ENCODE measurements at places on chromosomes 11 and 22. TPM values are rescaled to one million over a fixed set of nuclear protein-coding genes. Genes with fewer than 3 reads are reported as not detected.

GRCh38 chr11:114440971-114441763 lies 1.9 kb downstream of the REXO2 start:
- DNase-seq: no peak
- no peak overlapping the region for H3K4me3 ChIP-seq
- H3K4me1 ChIP-seq: peaks cover 11% of the 10 kb centered on the region
- H3K27me3 ChIP-seq: no peaks in the 10 kb centered on the region
- no peak overlapping the region for H3K27ac ChIP-seq

- H3K36me3 ChIP-seq: no peaks in the 10 kb centered on the region
- H3K27ac ChIP-seq: no peak overlapping the region
- no peaks in the 10 kb centered on the region for H3K27me3 ChIP-seq
- H3K4me3 ChIP-seq: no peak overlapping the region
- H3K4me1 ChIP-seq: peaks cover 6% of the 10 kb centered on the region
Measured at GRCh38 chr11:19627566-19627965, 85.1 kb upstream of the NAV2 start.

DNA sequence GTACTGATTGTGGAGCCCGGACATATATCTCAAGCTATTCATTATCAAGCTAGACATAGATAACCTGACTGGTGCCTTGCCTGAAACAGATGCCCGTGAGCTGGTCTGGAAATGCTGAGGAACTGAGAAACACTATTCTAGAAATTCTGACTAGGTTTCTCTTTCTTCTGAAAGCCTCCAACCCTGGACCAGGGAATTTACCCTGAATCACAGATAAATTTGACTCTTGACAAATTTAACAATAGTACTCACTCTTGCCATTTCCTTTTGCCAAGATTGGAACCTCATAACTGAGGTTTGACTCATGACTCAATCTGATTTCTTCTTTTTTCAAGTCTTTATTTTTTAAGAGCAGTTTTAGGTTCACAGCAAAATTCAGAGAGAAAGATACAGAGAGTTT lies 189.6 kb upstream of the SYN3 start:
- H3K27me3 ChIP-seq: no peaks in the 10 kb centered on the region
- no peak overlapping the region for H3K27ac ChIP-seq
- no peak overlapping the region for H3K4me3 ChIP-seq
- H3K36me3 ChIP-seq: no peaks in the 10 kb centered on the region
- no peak for DNase-seq

- H3K4me3 ChIP-seq: no peak overlapping the region
- DNase-seq: no peak
- H3K4me1 ChIP-seq: no peaks in the 10 kb centered on the region
- no peaks in the 10 kb centered on the region for H3K27me3 ChIP-seq
- no peaks in the 10 kb centered on the region for H3K36me3 ChIP-seq
Measured at GRCh38 chr11:78651923-78652842, 77.5 kb upstream of the NARS2 start.

DNA sequence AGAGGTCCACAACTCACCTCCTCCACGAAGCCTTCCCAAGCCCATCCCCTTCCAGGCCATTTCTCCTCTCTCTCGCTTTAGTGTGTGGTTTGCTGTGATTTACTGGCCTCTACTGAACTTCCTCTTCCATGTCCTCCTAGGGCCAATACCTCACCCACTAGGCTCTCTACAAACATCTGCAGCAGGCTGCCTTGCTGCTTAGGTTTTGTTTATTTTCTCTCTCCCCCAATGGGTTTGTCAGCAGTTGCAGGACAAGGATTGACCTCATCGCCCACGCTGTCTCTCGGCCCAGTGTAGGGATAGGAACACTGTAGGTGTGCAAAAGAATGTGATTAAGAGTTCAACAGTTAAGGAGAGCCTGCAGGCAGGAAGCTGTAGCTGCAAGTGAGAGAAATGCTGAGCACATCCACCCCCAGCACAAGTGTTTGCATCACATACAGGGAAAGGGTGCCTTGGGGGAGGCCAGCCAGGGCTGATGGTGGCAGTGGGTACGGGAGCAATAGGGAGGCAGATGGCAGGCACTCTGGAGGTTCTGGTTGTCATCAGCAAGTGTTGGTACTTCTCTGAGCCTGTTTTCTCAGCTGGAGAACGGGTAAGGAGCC lies 1.4 kb downstream of the PC start:
- DNase-seq: peak; percentile 25
- H3K27ac ChIP-seq: peak overlapping the region; percentile 72
- H3K4me3 ChIP-seq: no peak overlapping the region
- H3K27me3 ChIP-seq: no peaks in the 10 kb centered on the region

DNA sequence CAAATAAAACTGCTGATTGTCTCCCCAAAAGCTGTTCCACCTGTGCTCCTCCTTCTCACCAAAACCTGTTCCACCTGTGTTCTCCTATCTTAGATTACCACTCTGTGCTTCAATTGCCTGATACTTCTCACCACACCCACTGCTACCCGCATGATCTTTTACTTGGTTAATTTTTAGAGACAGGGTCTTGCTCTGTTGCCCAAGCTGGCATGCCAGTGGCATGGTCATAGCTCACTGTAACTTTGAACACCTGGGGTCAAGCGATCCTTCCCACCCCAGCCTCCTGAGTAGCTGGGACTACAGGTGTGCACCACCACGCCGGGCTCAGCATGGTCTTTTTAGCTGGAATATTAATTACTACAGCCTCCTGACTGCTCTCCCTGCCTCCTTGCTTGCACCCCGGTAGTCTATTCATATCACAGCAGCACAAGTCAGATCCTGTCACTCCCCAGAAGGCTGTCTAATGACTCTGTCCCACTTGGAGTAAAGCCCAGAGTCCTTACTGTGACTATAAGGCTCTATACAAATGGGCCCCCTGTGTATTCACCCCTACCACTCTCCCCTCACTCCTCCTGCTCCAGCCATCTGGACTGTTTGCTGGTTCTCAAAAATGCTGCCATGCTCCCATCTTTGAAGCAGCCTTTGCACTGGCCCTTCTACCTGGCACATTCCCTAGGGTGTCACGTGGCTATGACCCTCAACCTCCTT lies 3.5 kb downstream of the C11orf91 start:
- peaks cover 51% of the 10 kb centered on the region for H3K4me1 ChIP-seq
- H3K27ac ChIP-seq: no peak overlapping the region
- DNase-seq: no peak
- no peaks in the 10 kb centered on the region for H3K27me3 ChIP-seq
- H3K36me3 ChIP-seq: no peaks in the 10 kb centered on the region
- H3K4me3 ChIP-seq: no peak overlapping the region

DNA sequence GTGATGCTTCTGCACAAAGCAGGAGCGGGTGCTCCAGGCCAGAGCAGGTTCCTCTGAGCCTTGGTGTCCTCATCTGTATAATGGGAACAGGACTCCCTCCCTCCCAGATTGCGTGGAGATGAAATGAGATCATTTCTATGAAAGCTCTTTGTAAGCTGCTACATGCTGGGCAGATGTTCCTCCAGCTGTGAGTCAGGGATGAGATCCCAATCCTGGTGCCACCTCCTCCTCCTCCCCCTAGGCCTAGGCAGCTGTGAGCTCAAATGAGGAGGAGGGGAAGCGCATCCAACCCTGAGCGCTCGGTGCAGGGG lies 7.0 kb upstream of the CABP2 start:
- no peak for DNase-seq
- no peaks in the 10 kb centered on the region for H3K4me1 ChIP-seq
- no peaks in the 10 kb centered on the region for H3K27me3 ChIP-seq
- no peaks in the 10 kb centered on the region for H3K36me3 ChIP-seq
- no peak overlapping the region for H3K4me3 ChIP-seq

GRCh38 chr11:107593951-107594350 lies 3.0 kb downstream of the ELMOD1 start:
- H3K4me1 ChIP-seq: peaks cover 27% of the 10 kb centered on the region
- no peak overlapping the region for H3K27ac ChIP-seq
- no peaks in the 10 kb centered on the region for H3K27me3 ChIP-seq
- H3K36me3 ChIP-seq: no peaks in the 10 kb centered on the region
- H3K4me3 ChIP-seq: no peak overlapping the region
- DNase-seq: no peak

- no peaks in the 10 kb centered on the region for H3K27me3 ChIP-seq
- H3K36me3 ChIP-seq: peaks cover 33% of the 10 kb centered on the region
- no peak for DNase-seq
- no peak overlapping the region for H3K27ac ChIP-seq
- H3K4me1 ChIP-seq: peaks cover 22% of the 10 kb centered on the region
Measured at GRCh38 chr11:858762-859339, 16.2 kb downstream of the TSPAN4 start.

- no peak overlapping the region for H3K4me3 ChIP-seq
- no peaks in the 10 kb centered on the region for H3K36me3 ChIP-seq
- H3K27ac ChIP-seq: no peak overlapping the region
- no peak for DNase-seq
- H3K4me1 ChIP-seq: peaks cover 12% of the 10 kb centered on the region
Measured at GRCh38 chr11:100806296-100806695, 119.2 kb downstream of the ARHGAP42 start.

DNA sequence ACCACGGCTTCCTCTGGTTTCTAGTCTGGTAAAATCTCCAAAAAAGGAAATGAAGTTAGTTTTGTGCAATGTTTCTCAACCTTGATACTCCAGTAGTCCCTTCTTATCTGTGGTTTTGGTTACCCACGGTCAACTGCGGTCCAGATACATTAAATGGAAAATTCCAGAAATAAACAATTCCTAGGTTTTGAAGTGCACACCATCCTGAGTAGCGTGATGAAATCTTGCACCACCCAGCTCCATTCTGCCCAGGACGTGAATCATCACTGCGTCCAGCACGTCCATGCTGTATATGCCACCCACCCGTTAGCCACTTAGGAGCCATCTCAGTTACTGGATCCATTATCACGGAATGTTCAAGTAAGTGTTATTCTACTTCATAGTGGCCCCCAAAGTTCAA lies 117.0 kb downstream of the FBXO7 start:
- no peak overlapping the region for H3K4me3 ChIP-seq
- no peak for DNase-seq
- H3K4me1 ChIP-seq: peaks cover 5% of the 10 kb centered on the region
- no peaks in the 10 kb centered on the region for H3K27me3 ChIP-seq

- DNase-seq: no peak
- no peaks in the 10 kb centered on the region for H3K36me3 ChIP-seq
- H3K4me3 ChIP-seq: no peak overlapping the region
- H3K27ac ChIP-seq: no peak overlapping the region
Measured at GRCh38 chr22:42937164-42937843, 77.6 kb downstream of the PACSIN2 start.

- DNase-seq: no peak
- H3K27ac ChIP-seq: no peak overlapping the region
- H3K27me3 ChIP-seq: no peaks in the 10 kb centered on the region
- no peak overlapping the region for H3K4me3 ChIP-seq
Measured at GRCh38 chr22:36117053-36117554, 43.5 kb downstream of the APOL3 start.

GRCh38 chr11:20050551-20051333 lies 109.5 kb downstream of the DBX1 start:
- peaks cover 14% of the 10 kb centered on the region for H3K4me1 ChIP-seq
- H3K36me3 ChIP-seq: no peaks in the 10 kb centered on the region
- DNase-seq: no peak
- no peak overlapping the region for H3K4me3 ChIP-seq

DNA sequence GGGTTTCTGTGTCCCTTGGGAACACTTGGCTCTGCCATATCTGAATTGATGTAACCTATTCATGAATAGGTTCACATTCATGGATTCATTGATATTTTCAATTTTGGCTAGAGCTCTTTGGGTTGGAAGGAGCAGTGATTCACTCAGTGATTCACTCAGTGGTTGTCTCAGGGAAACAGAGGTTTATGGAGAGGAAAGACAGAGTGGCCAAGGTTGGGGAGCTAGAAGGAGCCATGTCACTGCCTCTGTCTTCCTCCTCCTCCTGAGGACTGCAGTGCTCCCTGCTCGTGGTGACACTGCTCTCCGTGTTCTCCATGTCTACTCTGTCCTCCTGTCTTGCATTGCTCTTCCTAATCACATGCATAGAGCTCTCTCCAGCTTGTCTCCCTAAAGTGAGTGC lies 17.4 kb downstream of the CEP164 start:
- H3K27me3 ChIP-seq: no peaks in the 10 kb centered on the region
- DNase-seq: no peak
- no peak overlapping the region for H3K27ac ChIP-seq
- H3K4me1 ChIP-seq: no peaks in the 10 kb centered on the region
- H3K36me3 ChIP-seq: peaks cover 86% of the 10 kb centered on the region

DNA sequence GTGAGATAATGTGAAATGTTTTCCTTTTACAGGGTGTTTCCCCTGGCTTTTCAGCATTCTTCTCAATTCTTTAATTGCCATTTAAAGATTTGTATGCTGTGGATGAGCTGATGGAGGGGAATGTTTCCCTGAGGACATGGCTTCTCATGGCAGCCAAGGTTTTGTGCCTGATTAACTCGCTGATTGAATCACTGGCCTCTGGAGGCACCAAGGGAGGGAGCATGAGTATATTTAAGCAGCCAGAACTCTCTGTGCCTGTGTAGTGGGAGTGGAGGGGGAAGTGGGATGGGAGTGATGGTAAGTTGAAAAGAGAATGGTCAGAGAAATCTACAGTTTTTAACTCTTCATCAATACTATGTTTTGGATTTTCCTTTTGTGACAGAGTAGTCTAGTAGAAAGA lies 88.7 kb downstream of the STIM1 start:
- peak; percentile 53 for DNase-seq
- no peaks in the 10 kb centered on the region for H3K36me3 ChIP-seq
- peak overlapping the region; percentile 78 for H3K27ac ChIP-seq
- no peaks in the 10 kb centered on the region for H3K27me3 ChIP-seq
- peaks cover 4% of the 10 kb centered on the region for H3K4me1 ChIP-seq
- H3K4me3 ChIP-seq: no peak overlapping the region

DNA sequence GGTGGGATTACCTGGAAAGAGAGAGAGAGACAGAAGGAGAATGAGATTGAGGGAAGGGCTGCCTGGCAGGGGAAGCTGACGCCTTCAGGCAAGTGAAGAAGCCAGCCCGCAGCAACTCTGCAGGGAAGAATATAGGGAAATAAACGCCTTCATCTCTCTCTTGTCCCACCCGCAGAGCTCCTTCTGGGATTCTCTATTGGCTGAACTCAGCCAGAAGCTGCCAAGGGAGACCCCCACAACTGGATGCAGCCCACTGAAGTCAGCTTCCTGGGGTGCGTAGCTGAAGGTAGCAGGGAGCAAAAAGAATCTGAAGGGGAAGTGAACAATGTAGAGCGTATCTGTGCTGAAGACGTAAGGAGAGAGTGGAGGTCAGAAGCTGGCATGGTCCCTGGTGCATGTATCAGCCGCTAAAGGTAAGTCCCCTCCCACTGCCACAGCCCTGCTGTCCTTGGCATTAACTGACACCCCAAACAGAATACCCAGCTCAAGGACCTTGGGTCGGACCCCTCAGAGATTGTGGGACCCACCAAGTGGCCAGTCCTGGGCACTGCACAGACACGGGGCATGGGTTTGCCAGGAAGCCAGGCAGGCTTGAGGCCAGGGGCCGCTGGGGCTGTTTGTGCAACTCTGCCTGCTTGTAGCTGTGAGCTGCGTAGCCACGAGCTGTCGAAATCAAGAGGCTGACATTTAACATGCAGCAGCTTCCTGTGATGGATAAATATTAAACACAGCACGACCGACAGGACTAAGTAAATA lies 469.9 kb downstream of the MN1 start:
- no peak for DNase-seq
- H3K4me1 ChIP-seq: no peaks in the 10 kb centered on the region
- H3K27ac ChIP-seq: no peak overlapping the region

FIBIN gene
- total RNA-seq: 528 TPM

FOLH1 gene
- total RNA-seq: 10.5 TPM

PKDREJ gene
- total RNA-seq: not detected

HOATZ gene
- not detected for total RNA-seq

MS4A12 gene
- total RNA-seq: not detected

CALCA gene
- not detected for total RNA-seq

CCDC89 gene
- total RNA-seq: 4.1 TPM
